ENCODE measurements at places on chromosomes 12 and 14.
A peak's percentile ranks its signal among the peaks of the same experiment; 100 is the strongest.

DNA sequence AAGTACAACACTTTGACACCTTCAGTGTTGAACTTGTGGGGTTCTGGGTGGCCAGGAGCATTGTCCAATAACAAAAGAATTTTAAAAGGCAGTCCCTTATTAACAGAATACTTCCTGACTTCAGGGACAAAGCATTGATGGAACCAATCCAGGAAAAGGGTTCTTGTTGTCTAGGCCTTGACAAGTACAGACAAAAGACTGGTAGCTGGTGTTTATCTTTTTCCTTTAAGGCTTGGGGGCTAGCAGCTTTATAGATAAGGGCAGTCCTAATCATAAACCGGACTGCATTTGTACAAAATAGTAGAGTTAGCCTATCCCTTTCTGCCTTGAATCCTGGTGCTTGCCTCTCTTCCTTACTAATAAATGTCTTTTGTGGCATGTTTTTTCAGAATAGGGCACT is 27.4 kb downstream of the FAM177A1 start:
- DNase-seq: no peak

GRCh38 chr14:33669111-33669510 is 281.8 kb downstream of the EGLN3 start:
- no peak for DNase-seq

DNA sequence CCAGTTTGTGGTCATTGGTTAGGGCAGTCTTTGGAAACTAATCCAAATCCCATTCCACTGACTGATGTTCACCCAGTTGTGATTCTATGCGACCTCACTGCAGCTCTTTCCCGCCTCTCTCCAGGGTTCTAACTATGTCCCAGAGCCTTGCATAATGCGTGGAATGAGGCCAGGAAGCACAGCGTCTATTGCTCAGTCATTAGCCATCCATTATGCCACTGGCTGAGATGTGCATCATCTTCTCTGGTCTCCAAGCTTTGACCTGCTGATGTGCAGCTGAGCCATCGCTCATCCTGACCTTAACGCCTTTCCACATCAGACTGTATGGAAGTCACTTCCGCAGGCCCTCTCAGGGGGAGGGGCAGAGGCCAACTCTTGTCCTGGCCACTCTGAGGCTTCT is 115.4 kb upstream of the VRK1 start:
- no peak for DNase-seq

- no peak for DNase-seq
Observed at GRCh38 chr12:53014709-53015108, 8.5 kb downstream of the EIF4B start.

- DNase-seq: no peak
Observed at GRCh38 chr12:115617391-115617790, 660.1 kb downstream of the MED13L start.

DNA sequence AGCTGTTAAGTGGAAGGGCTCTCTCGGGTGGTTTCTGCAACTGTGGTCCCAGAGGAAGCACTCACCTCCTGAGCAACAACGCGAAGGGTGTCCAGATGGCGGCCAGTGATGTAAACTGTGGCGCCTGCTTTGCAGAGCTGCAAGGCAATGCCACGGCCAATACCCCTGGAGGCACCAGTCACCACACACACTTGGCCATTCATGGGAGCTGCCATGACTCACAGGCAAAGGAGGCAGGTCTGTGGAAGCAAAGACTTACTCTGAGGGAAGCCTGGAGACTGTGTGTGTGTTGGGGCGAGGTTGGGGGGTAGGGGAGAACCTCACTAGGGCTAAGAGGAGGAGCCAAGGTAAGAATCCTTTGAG is 707 bp downstream of the DHRS1 start:
- DNase-seq: peak; percentile 32

GRCh38 chr12:50224026-50224692 is 57.0 kb upstream of the CERS5 start:
- no peak for DNase-seq

DNA sequence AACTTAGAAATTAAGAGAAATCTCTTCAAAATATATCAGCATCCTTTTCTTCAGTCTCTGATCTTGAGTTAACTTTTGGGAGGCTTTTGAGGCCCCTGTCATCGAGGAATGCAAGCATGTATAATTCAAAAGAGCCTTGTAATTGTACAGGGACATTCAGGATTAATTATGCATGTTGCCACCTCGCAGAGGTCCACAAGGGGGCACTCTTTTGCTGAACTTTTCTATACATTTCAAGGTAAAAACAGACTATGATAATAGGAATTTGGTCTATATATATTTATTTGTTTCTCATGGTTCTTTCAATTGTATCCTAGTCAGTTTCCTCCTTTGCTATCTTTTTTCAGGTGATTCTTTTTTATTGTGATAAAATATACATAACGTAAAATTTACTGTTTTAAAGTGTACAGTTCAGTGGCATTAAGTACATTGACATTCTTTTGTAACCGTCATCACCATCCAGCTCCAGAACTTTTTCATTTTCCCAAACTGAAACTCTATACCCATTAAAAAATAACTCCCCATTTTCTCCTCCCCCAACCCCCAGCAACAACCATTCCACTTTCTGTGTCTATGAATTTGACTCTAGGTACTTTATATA is 47.0 kb upstream of the SLC2A13 start:
- DNase-seq: peak; percentile 80

DNA sequence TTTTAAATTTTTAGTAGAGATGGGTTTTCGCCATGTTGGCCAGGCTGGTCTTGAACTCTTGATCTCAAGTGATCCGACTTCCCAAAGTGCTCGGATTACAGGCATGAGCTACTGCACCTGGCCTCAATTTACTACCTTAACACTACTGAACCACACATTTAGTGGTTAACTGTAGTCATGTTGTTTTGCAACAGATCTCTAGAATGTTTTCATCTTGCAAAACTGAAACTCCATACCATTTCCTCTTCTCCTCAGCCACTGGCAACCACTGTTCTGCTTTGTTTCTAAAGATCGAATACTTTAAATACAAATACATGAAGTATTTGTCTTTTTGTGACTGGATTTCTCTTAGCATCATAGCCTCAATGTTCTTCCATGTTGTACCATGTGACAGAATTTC is 15.4 kb upstream of the SMCO2 start:
- DNase-seq: no peak

DNA sequence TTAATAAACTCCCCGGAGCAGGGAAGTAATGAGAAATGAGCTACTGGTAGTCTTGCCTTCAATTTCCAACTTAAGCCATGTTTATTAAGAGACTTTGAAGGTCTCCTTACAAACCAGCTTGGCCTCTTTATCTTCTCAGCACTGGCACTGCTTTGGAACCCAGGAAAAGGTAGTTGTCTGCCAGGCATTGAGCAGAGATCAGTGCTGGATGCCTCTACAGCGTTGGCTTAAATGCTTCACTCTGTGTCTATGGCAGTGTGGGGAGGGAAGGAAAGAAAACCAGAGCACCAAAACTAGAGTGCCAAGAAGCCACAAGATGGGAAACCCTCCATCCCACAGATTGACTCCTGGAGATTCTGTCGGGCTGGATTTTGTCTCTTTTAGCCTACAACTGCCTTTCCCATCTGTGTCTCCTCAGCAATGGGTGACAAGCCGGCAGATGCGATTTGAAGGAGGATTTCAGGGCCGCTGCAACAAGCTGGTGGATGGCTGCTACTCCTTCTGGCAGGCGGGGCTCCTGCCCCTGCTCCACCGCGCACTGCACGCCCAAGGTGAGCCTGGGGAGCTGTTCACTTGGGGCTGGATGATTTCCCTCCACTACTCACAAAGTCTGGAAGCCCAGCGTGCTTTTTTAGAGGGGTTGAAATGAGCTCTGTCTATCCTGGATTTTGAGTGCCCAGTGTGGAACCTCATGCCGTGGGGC is 57.3 kb downstream of the FNTB start:
- peak; percentile 50 for DNase-seq

DNA sequence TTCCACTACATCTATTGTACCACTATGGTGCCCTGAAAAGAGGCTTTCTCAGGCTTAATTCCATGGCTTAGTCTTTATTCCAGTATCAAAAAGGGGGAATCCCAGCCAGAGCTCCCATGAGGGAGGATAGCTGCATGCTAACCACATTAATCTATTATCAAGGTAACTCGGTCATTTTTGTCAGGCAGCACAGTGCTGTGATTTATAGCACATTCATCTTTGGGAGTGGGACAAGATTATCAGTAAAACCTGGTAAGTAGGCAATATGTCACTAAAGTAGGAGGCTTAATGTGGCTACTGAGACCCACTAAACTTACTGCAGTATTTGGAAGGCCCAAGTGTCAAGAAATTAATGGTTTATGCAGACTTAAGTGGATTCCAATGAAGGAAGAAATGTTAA is 58.9 kb downstream of the DAD1 start:
- DNase-seq: no peak

DNA sequence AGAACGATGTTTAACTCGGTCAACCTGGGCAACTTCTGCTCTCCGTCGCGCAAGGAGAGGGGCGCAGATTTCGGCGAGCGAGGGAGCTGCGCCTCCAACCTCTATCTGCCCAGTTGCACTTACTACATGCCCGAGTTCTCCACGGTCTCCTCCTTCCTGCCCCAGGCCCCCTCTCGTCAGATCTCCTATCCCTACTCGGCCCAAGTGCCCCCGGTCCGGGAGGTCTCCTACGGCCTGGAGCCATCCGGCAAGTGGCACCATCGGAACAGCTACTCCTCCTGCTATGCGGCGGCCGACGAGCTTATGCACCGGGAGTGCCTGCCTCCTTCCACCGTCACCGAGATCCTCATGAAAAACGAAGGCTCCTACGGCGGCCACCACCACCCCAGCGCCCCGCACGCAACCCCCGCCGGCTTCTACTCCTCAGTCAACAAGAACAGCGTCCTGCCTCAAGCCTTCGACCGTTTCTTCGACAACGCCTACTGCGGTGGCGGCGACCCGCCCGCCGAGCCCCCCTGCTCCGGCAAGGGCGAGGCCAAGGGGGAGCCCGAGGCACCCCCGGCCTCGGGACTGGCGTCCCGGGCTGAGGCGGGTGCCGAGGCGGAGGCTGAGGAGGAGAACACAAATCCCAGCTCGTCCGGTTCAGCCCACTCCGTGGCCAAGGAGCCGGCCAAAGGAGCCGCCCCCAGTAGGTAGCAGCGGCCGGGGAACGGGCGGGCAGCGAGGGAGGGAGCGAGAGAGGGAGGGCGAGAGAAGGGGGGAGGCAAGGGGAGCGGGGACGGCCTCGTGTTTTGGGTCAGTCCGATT is 513 bp downstream of the HOXC11 start:
- no peak for DNase-seq

DNA sequence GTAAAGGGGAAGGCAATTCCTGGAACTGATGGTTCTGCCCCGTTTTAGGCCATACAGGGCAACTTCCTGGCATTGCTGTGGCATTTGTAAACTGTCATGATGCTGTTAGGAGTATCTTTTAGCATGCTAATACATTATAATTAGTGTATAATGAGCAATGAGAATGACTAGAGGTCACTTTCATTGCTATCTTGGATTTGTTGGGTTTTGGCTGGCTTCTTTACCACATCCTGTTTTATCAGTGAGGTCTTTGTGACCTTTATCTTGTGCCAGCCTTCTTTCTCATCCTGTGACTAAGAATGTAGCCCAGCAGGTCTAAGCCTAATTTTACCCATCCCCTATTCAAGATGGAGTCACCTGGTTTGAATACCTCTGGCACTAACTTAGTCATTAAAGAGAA is 51.2 kb downstream of the TESPA1 start:
- DNase-seq: peak; percentile 80

GRCh38 chr14:91119556-91120311 is 5.9 kb downstream of the DGLUCY start:
- no peak for DNase-seq

- peak; percentile 85 for DNase-seq
Observed at GRCh38 chr12:46217541-46218321, 51.1 kb downstream of the SLC38A1 start.

GRCh38 chr12:80235944-80236343 is 136.6 kb downstream of the OTOGL start:
- no peak for DNase-seq

DNA sequence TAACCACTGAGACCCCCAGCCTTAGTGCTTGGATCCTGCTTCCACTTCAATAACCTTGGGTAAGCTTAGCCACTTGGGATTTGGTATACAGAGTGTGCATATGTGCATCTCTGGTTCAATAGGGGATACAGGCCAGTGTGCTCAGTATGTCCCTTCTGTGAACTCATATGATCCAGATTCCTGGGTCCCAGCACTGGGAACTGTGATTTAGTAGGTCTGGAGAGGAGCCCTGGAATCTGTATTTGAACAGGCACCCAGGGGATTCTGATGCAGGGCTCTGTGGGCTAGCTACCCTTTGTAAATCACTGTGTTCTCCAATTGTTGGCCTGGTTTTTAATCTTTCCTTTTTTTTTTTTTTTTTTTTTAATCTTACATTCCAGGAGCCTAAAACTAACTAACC is 9.8 kb upstream of the RNU6-8 start:
- no peak for DNase-seq

GRCh38 chr12:46303039-46303666 is 34.3 kb upstream of the SLC38A1 start:
- DNase-seq: peak; percentile 61

GRCh38 chr14:90456551-90456950 is 59.7 kb downstream of the CALM1 start:
- DNase-seq: no peak

DNA sequence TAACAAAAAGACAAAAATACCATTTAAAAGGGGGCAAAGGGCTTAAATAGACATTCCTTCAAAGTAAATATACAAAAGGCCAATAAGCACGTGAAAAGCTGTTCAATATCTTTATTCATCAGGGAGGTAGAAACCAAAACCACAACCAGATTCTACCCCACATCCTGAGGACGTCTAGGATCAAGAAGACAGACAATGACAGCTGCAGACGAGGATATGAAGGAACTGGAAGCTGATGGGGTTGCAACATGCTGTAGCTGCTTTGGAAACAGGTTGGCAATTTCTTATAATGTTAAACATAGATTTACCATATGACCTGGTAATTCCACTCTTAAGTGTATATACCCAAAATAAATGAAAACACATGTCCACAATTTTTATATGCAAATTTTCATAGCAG is 85.1 kb upstream of the C14orf180 start:
- no peak for DNase-seq

GRCh38 chr12:26688344-26688904 is 144.6 kb downstream of the ITPR2 start:
- no peak for DNase-seq
